ENCODE measurements at places on chromosomes 2 and 18. TPM values are rescaled to one million over a fixed set of nuclear protein-coding genes. Genes with fewer than 3 reads are reported as not detected.

DNA sequence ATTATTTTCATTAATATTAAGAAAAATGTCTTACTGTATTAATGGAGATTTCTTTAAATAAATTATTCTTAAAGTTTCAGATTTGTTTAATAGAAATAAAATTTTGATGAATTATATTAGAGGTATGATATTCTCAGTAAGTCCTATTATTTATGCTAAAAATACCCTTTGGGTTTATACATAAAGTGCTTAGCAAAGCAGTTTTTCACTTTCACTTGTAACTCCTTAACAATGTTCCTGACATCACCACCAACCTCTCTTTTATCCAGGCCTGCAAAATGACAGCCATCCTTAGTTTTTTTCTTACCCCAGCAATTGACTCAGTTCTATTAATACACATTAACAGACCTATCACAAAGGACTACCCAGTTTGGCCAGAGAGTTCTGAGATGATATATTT lies 170.4 kb downstream of the CD226 start:
- no peak for ATAC-seq

DNA sequence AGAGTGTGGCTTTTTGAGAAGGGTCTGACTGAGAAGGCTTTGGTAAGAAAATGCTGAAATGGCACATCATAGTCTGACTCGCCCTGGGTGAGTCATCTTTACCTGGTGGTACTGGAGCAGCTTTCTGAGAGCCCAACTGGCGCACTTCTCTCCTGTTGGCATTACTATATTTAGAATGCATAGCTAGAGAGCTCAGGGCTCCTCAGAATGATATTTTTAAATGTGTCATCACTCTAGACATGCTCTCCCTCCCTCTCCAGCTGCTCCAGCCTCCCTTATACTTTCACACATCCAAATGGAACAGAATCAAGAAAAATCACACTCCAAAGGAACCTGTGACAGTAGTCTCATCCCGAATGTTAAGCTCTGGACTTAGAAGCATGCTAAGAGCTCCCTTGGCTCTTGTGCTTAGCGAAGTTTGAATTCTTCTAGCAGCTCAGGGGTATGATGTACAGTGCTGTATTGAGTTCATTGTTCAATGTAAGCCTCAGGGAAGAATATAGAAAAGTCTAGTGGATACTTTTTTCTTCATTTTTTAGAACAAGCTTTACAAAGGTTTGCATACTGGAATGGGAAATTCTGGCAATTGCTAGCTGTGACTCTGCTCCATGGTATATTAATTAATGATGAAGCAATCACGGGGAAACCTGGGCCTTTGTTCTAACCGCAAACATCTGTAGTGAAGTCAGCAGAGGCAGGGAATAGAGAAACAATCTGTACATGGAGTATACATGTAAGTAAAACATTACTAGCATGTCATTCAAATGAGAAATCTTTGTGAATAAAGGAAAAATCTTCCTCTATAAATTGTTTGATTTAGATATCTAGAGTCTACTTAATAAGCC lies 751.2 kb upstream of the NRXN1 start:
- ATAC-seq: no peak

DNA sequence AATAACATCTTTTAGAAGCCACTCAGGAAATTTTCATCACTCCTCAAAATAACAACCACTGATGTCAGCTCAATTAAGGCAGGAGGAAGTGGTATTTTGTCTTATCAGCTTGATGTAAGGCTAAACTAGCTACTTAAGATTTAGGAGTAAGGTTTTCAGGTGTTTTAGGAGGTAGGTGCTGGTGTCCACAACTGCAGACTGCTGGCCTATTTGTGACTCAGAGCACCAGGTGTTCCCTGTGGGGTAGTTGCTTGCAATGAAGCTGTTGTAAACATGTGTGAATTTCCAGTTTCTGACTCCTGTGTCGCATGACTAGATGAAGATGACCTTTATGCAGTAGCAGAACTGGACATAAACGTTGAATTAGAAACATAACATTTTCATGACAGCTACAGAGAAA lies 164.2 kb downstream of the THSD7B start:
- ATAC-seq: no peak

DNA sequence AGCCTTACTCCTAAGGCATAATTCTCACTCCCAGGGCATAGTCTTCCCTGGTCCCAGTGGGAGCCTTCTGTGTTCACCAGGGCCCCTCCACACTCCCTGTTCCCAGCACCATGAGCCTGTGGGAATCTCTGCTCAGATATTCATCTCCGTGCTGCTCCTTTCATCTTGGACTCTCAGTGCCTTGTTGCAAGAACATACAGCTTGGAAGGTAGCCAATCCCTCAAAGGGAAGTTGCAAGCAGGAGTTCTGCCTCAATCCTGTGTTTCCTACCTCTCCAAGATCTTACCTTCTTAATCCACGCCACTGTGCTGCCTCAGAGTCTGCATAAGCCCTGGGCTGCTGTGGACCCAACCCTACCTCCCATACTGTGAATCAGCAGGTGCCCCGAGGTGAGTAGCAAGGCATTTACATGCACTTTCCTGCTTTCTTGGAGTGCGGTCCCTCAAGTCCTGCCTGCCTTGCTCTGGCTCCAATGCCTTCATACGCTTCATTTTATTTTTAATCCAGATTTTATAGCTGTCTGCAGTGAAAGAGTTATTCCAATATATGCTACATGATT lies 413.8 kb upstream of the RAB6C start:
- ATAC-seq: no peak

REG3A gene
- total RNA-seq: not detected

BUB1 gene
- total RNA-seq: 94.7 TPM
